ENCODE measurements at places on chromosomes 4 and X.

- peak; percentile 63 for DNase-seq
Observed at GRCh38 chrX:119655125-119655524, 37.8 kb downstream of the SEPTIN6 start.

DNA sequence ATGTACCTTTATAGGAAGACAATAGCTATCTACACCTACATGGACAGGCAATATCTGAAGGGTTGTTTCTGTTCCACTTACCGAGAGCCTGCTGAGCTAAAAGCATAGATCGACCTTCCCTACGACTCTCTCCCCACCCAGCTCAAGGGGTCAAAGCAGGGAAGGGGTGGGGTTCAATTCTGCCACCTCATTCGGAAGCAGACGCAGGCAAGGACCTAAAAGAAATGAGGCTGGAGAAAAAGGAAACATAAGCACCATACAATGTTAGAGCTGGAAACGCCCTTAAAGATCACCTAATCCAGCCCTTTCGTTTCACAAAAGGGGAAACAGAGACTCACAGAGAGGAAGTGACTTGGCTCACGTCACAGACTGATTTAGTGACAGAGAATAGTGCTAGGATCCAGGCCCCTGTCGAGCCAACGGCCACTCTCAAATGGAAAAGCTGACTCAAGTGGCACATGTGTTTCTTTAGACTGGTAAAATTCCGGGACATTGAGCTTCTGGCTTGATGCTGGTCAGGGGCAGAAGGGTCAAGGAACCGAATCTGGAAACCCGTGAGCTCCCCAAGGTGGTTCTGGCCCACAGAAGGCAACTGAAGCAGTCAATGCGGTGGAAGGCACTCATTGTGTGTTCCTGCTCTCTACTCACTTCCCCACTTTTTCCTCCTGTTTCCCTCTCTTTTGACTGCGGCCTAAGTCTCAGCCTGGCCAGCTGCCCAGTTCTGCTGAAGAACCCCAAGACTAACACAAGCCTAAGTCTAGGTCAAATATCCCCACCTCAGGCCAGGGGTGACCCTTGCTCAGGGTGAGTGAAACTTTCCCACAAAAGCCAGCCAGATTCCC is 7.5 kb downstream of the SEPTIN6 start:
- no peak for DNase-seq

GRCh38 chr4:13530823-13531624 is 13.3 kb downstream of the NKX3-2 start:
- no peak for DNase-seq

DNA sequence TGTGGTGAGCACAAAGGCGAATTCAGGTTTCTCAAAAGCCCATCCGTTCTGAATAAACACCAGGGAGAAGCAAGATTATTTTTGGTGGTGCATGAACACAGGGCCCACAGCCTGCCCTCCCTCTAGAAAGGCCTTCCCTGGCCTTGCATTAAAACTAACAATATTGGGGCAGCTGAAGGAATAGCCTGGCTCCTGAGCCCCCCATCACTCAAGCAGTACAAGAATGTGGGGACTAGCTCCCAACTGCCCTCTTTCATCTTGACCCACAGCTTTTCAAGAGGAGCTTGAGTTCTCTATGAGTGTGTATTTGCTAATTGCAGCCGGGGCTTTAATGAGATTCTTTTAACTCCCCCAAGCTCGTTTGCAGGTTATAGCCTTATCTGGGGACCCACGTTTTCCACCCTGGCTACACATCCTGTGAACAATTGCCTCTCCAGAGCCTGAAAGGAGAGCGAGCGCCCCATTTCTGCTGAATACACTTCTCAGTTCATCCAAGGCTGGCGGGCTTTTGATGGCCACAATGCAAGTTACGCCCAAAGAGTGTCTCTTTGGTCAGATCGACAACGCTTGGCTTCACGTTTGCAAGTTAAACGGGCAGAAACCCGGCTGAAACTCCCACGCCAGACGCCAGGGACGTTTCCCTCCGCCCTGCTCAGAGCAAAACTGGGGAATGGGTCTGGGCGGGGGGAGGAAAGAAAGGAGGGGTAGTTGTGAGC is 4.7 kb upstream of the GSX2 start:
- no peak for DNase-seq

DNA sequence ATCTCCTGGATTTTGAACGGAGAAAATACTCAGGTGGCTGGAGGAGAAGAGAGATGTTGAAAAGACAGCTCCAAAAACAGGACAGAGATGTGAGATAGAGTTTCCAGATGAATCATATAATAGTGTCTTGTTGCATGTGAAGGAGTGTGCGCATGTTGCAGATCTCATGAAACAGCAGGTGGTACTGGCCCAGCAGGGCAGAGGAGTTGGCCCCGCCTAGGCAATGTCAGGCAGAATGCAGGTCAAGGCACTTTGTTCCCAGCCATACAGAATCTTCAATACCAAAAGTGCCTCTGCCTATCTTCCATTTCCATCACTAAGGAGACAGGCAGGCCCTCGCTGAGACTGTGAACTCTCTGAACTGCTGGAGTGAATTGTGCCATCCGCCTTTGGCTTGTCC is 63.9 kb upstream of the FAT1 start:
- no peak for DNase-seq

DNA sequence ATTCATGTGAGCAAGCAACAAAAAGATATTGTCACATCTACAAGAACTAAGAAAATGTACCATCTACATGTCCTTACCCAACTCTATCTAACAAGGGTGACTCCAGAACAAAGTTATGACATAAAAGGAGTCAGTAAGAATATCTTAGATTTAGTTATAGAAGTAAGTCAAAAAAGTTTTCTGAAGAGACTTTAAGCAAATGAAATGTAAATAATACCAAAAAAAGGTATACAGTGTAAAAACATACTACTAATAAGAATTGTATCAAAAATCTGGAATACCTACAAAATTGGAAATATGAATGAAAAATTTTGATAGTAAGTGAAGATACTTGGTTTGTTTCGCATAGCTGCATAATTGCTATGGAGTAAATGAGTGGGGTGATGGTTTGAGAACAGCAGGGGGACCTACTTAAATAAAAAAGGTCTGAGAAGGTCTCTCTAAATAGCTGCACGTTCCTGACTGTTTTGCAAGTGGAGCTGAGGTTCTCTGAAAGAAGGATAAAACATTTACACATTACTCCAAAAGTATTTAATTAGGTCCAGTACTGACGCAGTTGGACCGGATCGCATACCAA is 51.0 kb upstream of the ENPP6 start:
- DNase-seq = peak; percentile 21

DNA sequence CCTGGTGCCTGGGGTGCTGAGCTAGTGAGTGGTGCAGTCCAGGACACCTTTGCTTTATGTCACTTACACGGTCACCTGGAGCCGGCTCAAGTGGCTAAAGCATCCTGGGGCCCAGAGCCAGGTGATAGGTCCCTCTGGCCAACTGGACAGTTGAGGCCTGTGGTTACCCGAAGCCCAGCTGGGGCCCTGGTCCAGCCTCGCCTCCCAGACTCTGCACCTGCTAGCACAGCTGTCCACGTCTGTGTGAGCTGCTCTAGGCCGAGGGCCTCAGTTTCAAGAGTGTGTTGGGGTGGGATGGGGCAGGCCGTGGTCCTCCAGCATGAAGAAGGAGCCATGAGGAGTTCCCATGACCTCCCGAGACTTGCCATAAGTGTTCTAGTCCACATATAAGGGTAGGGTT is 7.7 kb upstream of the ADD1 start:
- no peak for DNase-seq

DNA sequence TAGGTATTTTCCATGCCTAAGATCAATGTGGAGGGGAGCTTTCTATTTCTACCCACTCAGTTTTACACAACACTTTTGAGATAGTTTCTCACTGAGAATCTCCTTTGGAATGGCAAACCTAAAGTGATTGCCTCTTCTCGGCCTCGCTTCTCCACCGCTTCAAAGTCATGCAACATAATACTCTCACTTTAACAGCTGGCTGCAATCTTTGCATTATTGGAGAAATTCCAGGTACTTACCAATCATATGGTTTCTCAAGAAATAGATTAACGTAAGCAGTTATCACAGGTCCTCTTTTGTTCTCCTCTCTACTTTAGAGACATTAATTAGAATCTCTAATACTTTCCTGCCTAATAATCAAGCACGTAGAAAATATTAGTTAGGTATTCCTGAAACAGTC is 3.7 kb upstream of the IL13RA2 start:
- DNase-seq = peak; percentile 52

GRCh38 chrX:66200855-66201795 is 37.1 kb downstream of the HEPH start:
- DNase-seq = no peak

DNA sequence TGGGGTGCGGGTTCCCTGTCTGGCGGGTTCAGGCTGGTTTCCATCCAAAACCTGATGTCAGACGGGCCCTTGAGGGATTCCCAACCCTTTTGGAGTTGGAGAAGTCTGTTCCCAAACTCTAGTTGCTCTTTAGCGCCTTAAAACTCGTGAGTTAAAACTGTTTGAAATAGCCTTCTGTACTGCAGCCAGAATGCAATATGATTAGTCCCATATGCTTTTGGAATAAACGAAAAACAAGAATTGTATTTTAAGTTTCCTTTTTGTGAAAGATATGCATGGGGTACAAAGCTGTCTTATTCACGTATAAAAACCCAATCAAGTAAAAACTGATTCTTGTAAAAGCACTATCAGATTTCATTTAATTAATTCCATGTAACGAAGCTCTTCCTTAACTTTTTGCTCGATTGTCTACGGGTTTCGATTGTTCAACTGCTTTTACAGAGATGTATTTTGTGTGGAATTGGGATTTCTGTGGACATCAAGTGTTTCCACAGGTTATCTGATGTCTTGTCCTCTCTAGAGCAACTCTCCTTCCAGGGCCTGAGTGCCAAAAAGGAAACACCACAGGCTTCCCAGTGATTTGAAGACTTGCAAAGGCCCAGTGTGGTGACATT is 49.5 kb downstream of the CLDN34 start:
- no peak for DNase-seq

- peak; percentile 3 for DNase-seq
Observed at GRCh38 chr4:126306152-126306869, 991.6 kb downstream of the FAT4 start.

DNA sequence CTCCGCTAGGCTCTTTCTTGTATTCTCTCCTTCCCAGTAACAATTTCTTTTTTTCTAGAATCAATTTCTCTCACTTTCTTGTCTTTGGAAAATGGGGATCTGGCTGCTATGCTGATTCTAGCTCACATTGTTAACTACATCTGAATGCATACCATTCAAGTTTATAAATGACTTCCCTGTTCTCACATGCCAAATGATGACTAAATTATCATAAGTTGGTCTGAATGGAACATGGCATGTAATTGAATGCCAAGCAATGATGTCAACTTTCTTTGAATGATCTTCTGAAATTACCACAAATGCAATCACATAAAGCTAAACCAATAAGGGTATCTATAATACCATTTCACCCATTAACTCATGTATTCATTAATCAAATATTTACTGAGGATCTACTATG is 2.7 kb upstream of the ITM2A start:
- no peak for DNase-seq

DNA sequence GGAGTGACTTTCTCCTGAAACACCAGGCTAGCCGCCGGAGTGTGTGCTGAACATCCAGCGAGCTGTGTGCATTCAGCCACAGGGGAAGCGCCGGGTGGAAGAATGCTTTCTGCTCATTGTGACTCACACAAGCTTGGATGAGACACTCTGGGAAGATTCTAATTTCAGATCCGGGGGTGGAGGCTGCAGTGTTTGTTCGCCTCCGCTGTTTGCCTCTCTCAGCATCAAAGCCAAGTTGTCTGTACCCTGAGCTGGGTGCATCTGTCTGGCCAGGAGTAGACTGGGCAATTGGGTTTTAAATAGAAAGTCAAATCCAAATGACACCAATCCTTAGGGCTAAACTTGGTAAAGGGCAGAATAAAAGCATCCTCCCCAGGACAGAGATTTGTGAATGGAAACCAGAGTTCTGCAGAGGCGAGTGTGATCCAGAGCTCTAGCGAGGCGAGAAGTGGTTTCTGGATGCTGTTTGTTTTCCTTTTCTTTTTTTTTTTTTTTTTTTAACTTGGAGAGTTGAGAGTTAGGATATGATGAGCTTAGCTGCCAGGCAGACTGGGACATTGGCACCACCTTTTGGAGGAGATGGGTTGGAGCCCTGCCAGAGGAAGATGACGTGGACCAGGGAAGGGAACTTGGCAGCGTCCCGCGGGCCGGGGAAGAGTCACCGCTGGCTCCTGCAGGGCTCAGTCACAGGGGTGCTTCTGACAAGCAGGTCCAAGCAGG is 196.0 kb upstream of the PSAPL1 start:
- peak; percentile 78 for DNase-seq

DNA sequence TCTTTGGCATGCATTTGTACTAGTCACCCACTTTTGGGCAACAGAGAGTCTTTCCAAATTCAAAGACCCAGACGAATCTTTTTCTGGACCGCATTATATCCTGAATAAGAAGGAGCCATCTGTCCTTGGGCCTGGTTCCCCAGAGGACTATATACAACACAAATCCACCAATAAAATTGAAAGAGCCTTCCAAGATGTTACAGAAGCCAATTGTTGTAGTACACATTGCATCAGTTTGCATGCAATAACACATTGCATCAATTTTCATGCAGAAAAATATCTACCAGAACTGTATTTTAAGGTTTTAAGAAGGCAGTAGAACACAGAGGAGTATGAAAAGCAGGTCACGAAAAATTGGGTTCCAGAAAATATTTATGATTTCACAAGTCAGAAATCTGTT is 203.2 kb downstream of the HTR2C start:
- no peak for DNase-seq
